ENCODE measurements at places on chromosomes 4 and X.

DNA sequence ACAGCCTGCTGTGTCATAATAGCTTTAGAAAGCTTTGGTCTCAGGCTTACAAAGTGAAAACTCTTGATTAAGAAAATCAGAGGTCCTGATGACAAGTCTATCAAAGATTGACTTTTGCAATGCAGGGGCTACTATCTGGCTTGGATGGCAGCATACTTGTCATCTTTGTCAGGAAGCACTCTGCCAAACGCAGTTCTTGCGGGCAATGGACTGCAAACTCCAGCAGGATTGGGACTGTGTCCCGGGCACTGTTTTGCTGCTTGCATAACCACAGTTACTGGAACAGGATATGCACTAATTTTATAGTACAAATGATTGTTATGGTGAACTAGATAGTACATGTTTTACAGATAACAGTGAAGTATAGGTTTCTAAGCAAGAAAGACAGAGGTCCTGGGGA lies 185.6 kb downstream of the IQCM start:
- no peak for DNase-seq

DNA sequence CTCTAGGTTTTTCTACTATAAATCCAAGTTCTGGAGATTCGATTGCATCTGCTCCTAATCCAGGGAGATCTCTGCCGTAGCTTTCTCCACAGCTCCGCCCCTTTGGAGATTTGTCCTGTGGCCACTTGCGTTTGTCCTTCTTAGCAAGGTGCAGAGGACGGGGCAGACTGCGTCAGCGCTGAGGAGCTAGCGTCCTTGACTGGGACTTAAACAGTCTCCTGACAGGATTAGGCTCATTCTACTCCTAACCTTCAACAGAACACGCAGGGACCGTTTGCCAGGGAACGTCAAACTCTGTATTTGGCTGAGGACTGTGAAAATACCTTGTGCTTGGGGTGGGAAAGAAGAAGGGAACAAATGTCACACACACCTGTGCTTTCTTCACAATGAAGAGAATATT lies 38.6 kb downstream of the SORBS2 start:
- no peak for DNase-seq

DNA sequence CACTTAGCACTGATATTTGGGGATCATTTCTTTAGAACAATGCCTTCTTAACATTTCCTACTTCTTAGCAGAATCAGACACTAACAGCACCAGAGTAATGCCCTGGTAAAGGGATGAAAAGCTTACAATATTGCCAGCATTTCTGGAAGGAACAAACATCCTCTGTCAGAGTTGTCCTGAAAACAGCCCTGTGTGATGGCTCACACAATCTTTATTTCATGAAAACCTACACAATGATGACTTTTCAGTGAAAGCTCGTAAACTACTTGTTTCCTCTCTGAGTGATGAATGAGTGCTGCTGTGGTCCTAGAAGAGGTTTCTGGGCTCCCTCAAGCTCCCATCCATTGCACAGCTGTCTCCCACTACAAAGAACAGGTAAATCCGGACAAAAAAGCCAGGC lies 52.8 kb downstream of the GPC4 start:
- DNase-seq, result no peak

DNA sequence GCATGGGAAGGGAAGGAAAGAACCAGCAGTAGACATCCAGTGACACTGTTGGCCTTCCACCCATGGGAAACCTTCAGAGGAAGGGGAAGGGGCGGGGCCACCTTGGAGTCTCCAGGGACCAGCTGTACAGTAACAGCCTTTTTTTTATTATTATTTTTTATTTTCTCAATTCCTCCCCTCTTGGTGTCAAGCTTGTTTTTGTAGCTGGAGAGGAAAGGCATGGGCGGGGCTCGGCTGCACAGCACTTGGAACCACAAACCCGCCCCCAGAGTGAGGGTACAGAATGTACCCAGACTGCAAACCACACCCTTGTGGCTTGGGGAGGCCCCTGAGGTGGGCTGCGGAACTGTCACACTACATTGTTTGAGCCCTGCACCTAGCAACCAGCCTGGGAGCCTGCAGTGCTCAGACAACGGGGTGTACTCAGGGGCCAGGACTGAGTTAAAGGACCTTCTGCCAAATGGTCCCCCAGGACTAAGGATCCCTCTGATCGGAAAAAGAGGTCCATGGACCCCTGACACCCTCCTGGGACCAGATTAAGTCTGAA lies 45.7 kb downstream of the PRPS1 start:
- DNase-seq, result no peak

DNA sequence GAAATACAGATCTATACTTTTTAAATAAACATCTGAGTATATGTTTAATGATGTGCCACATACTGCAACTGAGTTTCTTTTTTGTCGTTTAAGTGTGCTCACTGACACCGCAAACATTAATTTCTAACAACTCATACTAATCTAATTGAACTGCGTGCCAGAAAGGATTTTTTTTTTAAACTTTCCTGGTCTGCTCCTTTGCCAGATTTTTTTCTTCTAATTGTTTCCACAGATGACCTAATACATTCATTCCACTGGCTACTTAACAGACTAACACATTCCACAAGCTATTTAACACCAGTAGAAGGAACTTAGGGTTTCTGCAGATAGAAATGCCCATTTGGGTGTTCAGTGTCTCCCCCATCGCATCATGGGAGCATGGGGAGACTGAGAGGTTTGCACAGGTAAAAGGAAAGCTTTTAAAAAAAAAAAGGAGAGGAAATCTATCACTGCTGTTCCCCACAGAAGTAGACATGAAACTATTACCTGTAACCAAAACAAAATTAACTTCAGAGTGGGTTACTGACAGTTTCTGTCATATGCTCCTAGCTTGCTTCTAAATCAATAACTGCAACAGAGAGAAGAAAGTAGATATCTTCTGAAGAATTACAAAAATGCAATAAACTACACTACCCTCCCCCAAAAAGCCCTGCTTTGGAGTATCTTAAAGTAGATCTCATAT lies 31.6 kb downstream of the SH3KBP1 start:
- DNase-seq, result no peak

- DNase-seq, result no peak
Measured at GRCh38 chr4:122712782-122713181, 19.7 kb upstream of the BBS12 start.

DNA sequence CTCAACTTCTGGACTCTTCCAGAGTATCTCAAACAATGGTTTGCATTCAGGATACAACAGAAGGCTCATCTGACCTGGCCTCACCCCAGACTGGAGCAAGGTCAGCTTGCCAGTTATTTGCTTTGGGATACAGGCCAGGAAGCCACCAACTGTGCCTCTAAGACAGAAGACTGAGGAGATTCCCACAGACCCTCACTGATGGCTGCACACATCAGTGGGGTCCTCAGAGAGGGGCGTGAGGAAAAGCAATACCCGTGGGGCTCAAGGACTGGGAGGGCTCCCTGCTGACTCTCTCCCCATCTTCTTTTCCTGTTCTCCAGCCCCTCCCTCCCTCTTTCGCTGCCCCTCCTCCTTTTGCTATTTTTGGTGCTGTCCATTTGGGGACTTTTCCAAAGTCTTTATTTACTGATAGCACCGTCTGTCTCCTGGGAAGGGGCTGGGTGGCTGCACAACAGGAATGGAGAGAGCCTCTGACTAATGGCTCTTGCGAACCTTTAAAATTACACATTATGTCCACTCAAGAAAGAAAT lies 23.2 kb downstream of the RELL1 start:
- DNase-seq, result no peak

GRCh38 chr4:38453253-38453881 lies 210.6 kb upstream of the KLF3 start:
- DNase-seq, result no peak

GRCh38 chr4:70704931-70705182 lies 16.5 kb downstream of the UTP3 start:
- DNase-seq, result peak; percentile 50

GRCh38 chrX:19602866-19603622 lies 87.7 kb upstream of the MAP3K15 start:
- no peak for DNase-seq

DNA sequence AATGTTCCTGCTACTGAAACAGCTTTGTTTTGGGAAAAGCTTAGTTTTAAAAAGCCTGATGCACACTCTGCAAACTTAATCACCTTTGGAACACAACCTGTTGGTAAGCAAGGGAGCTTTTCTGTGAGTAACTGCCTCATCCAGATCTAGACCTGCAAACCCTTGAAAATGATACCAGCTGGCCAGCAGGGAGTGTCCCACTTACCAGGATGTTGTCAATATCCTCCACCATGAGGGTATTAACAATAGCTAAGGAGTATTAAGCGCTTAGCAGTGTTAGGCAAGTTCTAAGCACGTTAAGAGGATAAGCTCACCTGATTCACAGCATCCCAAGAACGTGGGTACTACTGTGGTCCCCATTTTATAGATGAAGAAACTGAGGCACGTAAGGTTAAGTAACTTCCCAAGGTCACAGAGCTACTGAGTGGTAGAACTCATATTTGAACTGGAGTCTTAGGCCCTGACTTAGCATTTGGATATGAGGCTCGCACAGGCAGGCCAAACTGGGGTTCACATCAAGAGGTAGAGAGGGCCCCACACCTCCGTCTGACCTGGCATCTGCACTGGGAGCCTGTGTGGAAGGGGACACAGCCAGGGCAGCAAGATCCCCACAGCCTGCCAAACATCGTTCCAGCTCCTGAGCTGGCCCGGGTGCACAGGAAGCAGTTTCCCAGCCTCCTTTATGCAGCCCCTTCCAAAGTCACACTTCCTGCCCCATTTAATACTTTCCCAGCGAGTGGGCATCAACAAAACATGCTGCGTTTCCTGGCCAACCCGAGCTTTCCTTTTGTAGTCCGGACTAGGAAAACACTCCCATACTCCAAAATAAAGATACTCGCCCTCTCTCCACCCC lies 32.7 kb downstream of the IRF2 start:
- no peak for DNase-seq

- DNase-seq, result no peak
Measured at GRCh38 chr4:36269101-36269500, 12.3 kb upstream of the DTHD1 start.

Measured in NCI-H526 treated with DMSO at 0.1 percent for 48 hours (cell line).